Kidney (tissue), 22 donors: ENCODE measurements at places on chromosomes 2 and 18. TPM values are rescaled to one million over a fixed set of nuclear protein-coding genes. Genes with fewer than 3 reads are reported as not detected.

CACNB4 gene
- total RNA-seq, result 2.2 TPM

CIDEA gene
- total RNA-seq, result not detected

- peak overlapping the region; percentile 96 for H3K27ac ChIP-seq
- H3K36me3 ChIP-seq, result no peaks in the 10 kb centered on the region
- no peaks in the 10 kb centered on the region for H3K27me3 ChIP-seq
- DNase-seq, result no peak
- peak overlapping the region; percentile 90 for H3K4me3 ChIP-seq
- peaks cover 2% of the 10 kb centered on the region for H3K4me1 ChIP-seq
Observed at GRCh38 chr2:148021886-148022285, 995 bp downstream of the MBD5 start.

STARD6 gene
- total RNA-seq, result 0.19 TPM

DNA sequence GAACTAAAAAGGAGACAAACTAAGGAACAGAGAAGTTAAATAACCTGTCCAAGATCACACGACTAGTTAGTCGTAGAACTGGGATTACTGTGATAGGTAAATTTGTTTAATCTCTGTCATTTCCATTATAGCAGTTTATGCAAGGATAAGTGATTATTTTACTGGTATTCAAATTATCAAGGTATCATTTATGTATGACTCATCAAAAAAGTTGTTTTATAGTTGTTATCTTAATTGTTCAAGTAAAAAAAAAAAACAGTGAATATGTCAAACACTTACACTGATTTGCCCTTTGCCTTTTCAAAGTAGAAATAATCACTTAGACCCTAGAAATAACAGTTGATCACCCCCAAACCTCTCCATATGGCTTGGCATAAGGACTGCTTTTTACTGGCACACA lies 173.6 kb downstream of the RIT2 start:
- no peak overlapping the region for H3K27ac ChIP-seq
- H3K4me3 ChIP-seq, result no peak overlapping the region
- no peaks in the 10 kb centered on the region for H3K36me3 ChIP-seq
- no peaks in the 10 kb centered on the region for H3K4me1 ChIP-seq

- H3K4me3 ChIP-seq, result no peak overlapping the region
- H3K27me3 ChIP-seq, result no peaks in the 10 kb centered on the region
- H3K27ac ChIP-seq, result no peak overlapping the region
- no peaks in the 10 kb centered on the region for H3K36me3 ChIP-seq
Observed at GRCh38 chr2:198697218-198697617, 760.5 kb downstream of the SATB2 start.

GRCh38 chr2:172101821-172102390 lies 794 bp downstream of the DLX2 start:
- peak; percentile 47 for DNase-seq
- H3K4me1 ChIP-seq, result peaks cover 10% of the 10 kb centered on the region
- peaks cover 71% of the 10 kb centered on the region for H3K27me3 ChIP-seq
- no peak overlapping the region for H3K27ac ChIP-seq
- H3K36me3 ChIP-seq, result no peaks in the 10 kb centered on the region
- no peak overlapping the region for H3K4me3 ChIP-seq

RAMP1 gene
- 8.8 TPM for total RNA-seq

- no peaks in the 10 kb centered on the region for H3K4me1 ChIP-seq
- no peak overlapping the region for H3K27ac ChIP-seq
- DNase-seq, result no peak
- no peaks in the 10 kb centered on the region for H3K27me3 ChIP-seq
- no peaks in the 10 kb centered on the region for H3K36me3 ChIP-seq
- H3K4me3 ChIP-seq, result no peak overlapping the region
Observed at GRCh38 chr2:20366672-20367116, 16.1 kb upstream of the PUM2 start.

DGKD gene
- 32.3 TPM for total RNA-seq

DNA sequence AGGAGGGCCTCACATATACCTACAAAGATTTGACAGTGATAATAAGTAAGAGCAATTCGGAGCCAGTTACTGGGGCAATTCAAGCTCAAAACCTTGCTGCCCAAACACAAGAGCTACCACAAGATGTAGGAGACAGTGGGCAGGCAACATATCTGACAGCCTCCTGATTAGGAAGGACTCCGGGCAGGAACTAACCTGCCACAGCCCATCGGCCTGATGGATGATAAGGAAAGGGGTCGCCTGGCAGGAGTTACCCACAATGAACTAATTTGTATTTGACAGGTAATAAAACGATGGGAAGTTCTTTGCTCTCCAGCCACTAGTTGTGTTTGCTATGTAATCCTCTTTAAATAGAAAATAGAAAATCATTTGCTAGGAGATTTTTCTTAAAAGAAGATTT lies 100.2 kb downstream of the ARHGAP15 start:
- no peaks in the 10 kb centered on the region for H3K4me1 ChIP-seq
- H3K36me3 ChIP-seq, result no peaks in the 10 kb centered on the region
- no peak overlapping the region for H3K27ac ChIP-seq
- H3K4me3 ChIP-seq, result no peak overlapping the region
- H3K27me3 ChIP-seq, result no peaks in the 10 kb centered on the region

DNA sequence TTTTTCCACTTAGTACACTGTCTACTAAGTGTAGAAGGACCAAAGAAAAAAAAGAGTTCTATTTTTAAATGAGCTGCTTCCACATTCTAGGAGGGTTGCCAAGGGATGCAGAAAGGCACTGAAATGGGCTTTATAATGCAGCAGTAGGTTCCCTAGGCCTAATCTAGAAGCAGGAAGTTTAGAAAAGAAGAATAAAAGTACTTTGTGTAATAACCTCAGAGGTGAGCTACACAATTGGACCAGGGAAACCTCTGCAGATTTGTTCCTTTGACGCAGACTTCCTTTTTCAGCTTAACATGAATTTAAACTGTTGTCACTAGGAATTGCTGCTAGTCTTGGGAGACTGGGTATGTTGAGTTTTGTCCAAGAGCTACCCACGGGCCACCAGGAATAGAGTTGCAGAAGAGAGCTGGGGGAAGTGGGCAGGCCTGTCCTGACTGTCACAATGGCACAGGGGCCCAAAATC lies 34.6 kb upstream of the RAB1A start:
- peak; percentile 26 for DNase-seq
- H3K4me1 ChIP-seq, result no peaks in the 10 kb centered on the region
- H3K4me3 ChIP-seq, result no peak overlapping the region
- no peaks in the 10 kb centered on the region for H3K27me3 ChIP-seq
- H3K27ac ChIP-seq, result no peak overlapping the region

DNA sequence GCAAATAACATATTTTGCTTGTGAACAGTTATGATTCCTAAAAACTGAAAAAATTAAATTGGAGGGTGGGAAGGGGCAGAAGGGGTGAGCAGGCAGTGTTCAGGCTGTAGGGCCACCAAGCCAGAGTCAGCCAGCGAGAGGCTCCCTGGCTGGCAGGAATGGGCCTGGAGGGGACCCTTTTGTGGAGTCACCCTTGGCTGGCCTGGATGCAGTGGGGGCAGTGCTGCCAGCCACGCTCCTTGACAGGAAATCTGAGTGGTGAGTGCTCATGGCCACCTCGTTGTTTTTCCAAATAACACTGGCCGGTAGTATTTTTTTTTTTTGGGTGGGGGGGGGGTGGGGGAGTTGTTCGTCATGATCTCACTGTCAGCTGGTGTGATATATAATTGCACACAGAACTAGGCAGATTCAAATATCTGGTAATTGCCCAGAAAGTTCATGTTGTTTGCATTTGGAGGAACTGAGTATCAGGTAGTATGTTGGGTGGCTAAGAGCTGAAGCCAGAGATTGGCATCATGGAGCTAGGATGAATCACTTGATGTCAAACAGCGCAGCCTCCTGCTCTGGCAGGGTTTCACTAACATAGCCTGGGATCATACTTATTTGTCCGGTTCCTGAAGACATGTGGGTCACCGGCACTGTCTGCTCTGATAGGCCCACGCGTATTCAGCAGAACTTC lies 160.0 kb downstream of the PTGR3 start:
- H3K4me1 ChIP-seq, result no peaks in the 10 kb centered on the region
- no peak overlapping the region for H3K4me3 ChIP-seq
- DNase-seq, result no peak
- H3K27ac ChIP-seq, result no peak overlapping the region
- no peaks in the 10 kb centered on the region for H3K27me3 ChIP-seq

GRCh38 chr2:145022666-145023333 lies 502.9 kb upstream of the ZEB2 start:
- H3K4me3 ChIP-seq, result peak overlapping the region; percentile 52
- DNase-seq, result peak; percentile 26
- peak overlapping the region; percentile 49 for H3K27ac ChIP-seq
- no peaks in the 10 kb centered on the region for H3K27me3 ChIP-seq

DNA sequence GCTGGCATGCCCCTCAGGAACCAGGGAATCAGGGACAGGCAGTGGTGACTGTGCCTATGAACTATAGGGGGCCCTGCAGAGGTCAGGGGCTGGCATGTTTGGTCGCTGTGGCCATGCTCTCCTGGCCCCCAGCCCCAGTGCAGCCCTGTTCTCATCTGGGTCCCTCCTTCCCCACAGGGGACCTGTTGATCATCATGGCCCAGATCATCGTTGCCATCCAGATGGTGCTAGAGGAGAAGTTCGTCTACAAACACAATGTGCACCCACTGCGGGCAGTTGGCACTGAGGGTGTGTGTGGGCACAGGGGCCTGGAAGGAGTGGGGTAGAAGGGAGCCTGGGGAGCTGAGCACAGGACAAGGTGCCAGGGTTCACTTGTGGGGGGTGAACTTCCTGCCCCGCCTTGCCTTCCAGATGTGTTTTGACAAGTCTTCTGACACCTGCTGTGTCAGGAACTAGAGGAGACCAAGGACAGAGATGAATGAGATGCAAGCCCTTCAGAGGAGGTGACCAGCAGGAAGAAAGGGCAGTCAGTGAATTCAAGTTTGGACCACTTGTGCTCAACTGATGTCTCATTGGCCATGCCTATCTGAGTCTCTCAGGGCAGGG lies 9.6 kb upstream of the CENPA start:
- no peak overlapping the region for H3K4me3 ChIP-seq
- H3K27me3 ChIP-seq, result no peaks in the 10 kb centered on the region
- no peak overlapping the region for H3K27ac ChIP-seq
- no peak for DNase-seq
- peaks cover 35% of the 10 kb centered on the region for H3K36me3 ChIP-seq
- peaks cover 18% of the 10 kb centered on the region for H3K4me1 ChIP-seq

DAPL1 gene
- 0.50 TPM for total RNA-seq

- no peak overlapping the region for H3K4me3 ChIP-seq
- no peaks in the 10 kb centered on the region for H3K27me3 ChIP-seq
- H3K27ac ChIP-seq, result no peak overlapping the region
- H3K4me1 ChIP-seq, result no peaks in the 10 kb centered on the region
- DNase-seq, result peak; percentile 83
- no peaks in the 10 kb centered on the region for H3K36me3 ChIP-seq
Observed at GRCh38 chr2:237128026-237128703, 42.5 kb downstream of the COPS8 start.

DNA sequence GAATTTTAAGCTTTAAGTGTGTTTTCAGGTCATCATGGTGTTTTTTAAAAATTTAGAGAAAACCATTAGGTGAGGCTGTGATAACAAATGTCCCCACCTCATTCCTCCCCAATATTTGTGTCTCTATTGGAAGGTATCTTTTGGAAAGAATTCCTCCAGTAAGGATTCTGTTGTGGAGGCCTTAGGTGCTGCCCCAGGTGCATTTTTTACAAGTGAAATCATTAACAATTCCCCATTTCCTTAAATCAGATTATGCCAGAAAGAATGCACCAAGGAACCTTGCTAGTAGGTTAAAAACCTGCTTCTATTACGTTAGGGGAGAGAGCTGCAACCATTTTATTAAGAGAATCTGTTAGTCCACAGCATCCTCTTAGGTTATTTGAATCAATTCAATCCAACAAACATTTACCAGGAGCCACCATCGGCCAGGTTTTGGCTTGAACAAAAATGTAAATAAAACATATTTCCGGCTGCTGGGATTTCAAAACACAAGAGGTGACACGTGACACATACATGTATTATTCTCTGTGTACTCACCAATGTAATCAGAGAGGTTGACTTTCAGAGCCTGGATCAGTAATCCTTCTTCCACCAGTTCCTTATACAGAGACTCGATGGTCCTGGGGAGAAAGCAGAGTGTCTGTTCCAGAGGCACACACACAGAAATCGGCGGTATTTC lies 112.5 kb upstream of the ASB18 start:
- H3K36me3 ChIP-seq, result no peaks in the 10 kb centered on the region
- DNase-seq, result no peak
- no peak overlapping the region for H3K4me3 ChIP-seq
- no peak overlapping the region for H3K27ac ChIP-seq
- H3K4me1 ChIP-seq, result no peaks in the 10 kb centered on the region
- H3K27me3 ChIP-seq, result no peaks in the 10 kb centered on the region

DNA sequence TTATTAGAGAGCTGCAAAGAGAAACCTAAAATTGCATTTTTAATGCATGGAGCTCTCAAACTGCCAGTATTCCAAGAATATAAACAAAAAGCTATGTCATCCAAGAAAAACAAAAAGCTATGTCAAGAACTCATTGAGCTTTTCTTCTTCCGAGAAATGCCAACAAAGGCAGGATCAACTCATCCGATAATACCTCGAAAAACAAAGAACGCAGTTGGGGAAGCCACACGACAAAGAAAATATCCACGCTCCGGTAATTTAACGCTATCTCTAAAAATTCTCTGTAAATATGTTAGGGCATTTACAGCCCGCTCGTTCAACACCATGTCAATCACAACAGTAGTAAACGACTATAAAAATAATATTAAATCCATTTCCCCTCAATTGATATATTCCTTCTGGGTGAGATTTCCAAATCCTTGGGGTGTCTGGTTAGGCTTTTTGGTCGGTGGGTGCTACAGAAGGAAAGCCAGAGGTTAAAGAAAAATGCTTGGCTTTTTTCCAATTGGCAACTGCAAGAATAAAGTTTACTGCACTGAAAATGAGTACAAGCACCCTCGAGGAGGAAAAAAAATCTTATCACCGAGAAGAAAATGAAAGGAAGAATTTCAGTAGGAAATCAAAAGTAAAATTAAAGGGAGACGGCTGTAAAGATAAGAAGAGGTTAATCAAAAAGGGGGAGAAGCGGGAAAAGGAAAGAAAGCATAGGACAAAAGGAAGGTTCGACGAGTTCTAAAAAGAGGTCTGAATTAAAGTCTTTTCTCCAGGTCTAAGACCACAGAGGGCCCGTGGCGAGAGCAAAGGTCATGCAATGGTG lies 856 bp downstream of the TIA1 start:
- peak; percentile 81 for DNase-seq
- peak overlapping the region; percentile 100 for H3K4me3 ChIP-seq
- no peaks in the 10 kb centered on the region for H3K4me1 ChIP-seq
- no peaks in the 10 kb centered on the region for H3K36me3 ChIP-seq
- H3K27ac ChIP-seq, result peak overlapping the region; percentile 99

GRCh38 chr2:45130736-45131135 lies 121.5 kb upstream of the SIX2 start:
- no peaks in the 10 kb centered on the region for H3K27me3 ChIP-seq
- no peak for DNase-seq
- H3K4me3 ChIP-seq, result no peak overlapping the region
- no peaks in the 10 kb centered on the region for H3K36me3 ChIP-seq
- no peak overlapping the region for H3K27ac ChIP-seq

GRCh38 chr2:109680523-109681297 lies 66.5 kb downstream of the SOWAHC start:
- no peak overlapping the region for H3K27ac ChIP-seq
- H3K4me3 ChIP-seq, result peak overlapping the region; percentile 17
- no peaks in the 10 kb centered on the region for H3K36me3 ChIP-seq
- DNase-seq, result no peak
- peaks cover 4% of the 10 kb centered on the region for H3K4me1 ChIP-seq
- H3K27me3 ChIP-seq, result no peaks in the 10 kb centered on the region

CXCR1 gene
- total RNA-seq, result 0.09 TPM
